ENCODE measurements at places on chromosomes 4 and X.

GRCh38 chrX:108557580-108557979 lies 117.9 kb downstream of the COL4A5 start:
- DNase-seq, result no peak

DNA sequence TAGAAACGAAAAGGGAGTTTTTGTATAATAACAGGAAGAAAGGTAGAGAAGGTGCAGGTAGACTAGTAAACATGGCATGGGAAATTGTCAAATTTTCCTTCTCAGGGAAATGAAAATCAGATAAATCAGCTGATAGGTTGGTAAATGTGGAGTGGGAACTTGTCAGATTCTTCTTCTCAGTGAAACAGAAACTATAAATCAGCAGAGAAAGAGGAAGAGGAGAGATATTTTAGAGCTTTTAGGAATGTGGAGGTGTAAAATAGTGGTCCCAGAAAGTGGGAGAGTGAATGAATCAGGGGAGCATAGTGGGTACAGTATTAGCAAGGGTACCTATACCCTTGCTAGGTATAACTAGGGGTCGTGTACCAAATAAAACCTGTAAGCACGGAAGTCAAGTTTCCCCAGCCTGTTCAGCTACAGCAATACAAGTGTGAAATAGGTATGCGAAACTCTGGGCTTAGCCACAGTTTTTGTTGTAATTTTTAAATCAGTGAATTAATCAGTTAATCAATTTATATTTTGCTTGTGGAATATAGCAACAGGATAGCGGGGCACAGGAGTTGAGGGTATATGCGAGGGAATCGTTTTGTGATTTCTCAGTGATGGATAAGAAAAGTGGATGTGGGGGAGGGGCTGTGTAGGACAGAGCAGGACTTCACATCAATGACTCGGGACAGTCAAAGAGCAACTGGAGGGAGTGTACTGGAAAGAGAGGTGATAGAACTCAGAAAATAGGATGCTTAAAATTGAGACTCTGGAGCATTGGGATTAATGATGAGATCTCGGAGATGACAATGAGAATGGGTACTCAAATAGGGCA lies 561.5 kb downstream of the INPP4B start:
- DNase-seq, result no peak

- DNase-seq, result no peak
Observed at GRCh38 chr4:137896221-137896737, 345.9 kb downstream of the SLC7A11 start.

DNA sequence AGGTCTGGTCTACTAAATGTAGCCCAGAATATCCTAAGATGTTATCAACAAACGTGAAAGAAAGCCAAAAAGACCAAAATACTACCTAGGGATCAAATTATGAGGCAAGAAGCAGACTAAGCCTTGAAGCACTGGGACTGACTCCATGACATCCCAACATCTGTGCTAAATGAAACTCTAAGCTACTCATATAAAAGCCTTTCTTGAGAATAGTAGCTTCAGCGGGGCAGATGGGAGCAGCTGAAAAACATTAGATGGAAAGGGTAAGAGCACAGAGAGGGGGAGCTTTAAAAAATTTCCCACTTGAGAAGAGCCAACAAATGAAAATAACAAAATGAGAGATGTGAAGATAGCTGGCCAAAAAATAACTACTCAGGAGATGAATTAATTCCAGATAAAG lies 81.7 kb downstream of the MAD2L1 start:
- DNase-seq, result no peak

DNA sequence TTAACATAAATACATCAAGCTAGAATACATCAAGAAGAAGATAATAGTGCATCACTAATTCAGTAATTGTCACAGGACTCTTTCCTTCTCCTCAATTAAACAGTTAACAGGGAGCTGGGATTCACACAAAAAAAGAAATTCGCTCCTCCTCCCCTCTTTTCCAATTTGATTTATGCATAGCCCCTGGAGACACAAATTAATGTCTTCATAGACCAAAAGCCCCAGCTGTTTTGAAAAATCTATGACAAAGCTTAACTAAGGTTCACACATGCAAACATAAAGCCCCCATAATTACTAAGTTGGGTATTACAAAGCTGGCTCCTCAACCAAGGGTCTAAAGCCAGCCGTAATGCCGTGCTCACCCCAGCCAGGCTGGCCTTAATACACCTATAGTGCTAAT lies 61.2 kb downstream of the ENOX2 start:
- DNase-seq, result no peak

GRCh38 chr4:22493523-22493922 lies 22.3 kb downstream of the ADGRA3 start:
- DNase-seq, result no peak

GRCh38 chrX:144722307-144722706 lies 525.0 kb upstream of the SPANXN1 start:
- no peak for DNase-seq

- DNase-seq, result no peak
Observed at GRCh38 chr4:100289530-100289888, 99.2 kb upstream of the DDIT4L start.

DNA sequence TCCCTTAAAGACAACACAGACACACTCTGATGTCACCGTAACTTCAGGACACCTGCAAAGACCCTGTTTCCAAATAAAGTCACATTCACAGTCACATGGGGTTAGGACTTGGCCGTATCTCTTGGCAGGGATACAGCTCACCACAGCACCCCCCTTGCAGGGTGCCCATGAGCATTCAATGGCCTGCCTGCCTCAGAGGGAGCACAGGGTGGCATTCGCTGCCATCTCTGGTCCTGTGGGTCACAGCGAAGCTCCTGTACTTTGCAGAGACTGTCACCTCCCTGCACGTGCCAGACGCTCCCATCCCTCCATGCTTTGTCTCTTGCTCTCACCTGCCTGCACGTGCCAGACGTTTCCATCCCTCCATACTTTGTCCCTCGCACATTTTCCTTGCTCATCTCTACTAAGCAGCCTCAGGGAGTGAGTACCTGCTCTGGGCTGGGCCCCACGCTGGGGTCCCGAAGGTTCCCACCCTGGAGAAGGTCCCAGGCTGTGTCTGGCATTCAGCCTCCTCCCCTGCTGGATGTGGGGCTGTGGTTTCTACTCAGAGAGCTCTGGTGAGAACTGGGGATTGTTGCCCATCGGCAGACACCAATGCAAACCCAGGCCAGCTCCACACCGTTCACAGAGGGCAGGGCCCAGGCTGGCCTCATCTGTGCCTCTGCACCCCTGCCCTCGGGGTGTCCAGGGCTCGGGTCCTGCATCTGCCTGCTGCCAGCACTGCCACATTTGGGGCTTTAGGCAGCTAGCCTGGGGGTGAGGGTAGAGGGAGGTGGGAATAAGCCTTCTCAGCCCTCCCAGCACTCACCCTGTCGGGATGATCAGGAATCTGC lies 15.8 kb downstream of the HTRA3 start:
- DNase-seq, result no peak

DNA sequence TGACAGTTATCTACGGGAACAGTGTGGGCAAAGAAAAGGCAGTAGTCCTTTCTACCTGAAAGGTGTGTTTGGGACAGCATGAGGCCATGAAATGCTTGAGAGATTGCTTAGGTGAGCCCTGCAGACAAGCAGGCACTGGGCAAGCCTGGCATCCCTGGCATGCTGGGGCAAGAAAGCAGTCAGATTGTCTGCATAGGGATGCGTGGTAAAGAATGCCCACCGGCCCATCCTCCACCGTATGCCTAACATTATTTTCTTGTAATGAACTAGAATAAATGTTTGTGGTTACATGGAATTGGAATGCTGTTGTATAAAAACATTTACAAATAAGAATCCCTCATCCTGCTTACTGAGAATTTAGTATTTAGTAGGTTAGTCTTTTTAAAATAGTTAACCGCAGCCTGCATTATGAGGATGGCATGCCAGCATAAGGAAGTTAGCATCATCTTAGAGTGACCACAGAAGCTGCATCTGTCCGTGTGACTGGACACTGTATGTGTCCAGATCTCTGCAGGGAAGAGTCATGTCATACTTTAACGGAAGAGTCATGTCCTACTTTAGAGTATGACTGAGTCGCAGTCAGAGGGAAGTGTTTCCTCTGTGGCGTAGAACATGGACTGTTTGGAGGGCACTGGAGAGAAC lies 18.9 kb downstream of the ZBTB49 start:
- DNase-seq, result no peak

DNA sequence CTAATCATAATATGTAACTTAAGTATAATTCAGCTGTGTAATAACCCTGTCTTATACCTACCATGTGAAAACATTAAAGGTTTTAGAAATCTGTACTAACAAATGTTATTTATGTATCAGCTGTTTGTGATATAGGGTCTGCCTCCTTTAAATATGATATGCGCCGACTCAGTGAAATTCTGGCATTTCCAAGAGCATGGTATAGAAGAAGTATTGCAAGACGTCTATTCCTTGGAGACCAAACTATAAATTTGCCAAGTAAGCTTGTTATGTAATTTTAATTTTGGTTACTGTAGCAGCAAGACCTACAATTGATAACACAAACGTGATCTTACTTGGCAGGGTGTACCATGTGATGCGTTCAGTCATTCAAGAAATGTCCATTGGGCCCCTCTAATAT lies 32.3 kb upstream of the ADAD1 start:
- DNase-seq, result no peak

DNA sequence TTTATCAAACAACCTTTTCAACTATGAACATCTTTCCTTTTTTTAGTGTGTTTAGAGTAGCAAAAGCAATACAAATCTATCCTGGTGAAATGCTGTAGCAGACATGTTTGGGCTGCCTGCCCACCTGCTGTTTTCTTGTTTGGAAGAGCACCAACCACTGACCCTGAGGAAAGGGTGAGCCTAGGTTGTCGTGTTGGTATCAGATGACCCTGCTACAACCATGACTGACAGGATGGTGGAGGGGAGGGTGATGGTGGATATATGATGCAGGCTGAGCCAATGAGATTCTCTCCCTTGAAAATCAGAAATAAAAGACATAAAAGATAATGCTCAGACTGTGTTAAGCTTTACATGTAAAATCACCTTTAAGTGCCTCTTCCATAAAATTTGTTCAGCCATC lies 201.2 kb downstream of the NPNT start:
- DNase-seq, result no peak

DNA sequence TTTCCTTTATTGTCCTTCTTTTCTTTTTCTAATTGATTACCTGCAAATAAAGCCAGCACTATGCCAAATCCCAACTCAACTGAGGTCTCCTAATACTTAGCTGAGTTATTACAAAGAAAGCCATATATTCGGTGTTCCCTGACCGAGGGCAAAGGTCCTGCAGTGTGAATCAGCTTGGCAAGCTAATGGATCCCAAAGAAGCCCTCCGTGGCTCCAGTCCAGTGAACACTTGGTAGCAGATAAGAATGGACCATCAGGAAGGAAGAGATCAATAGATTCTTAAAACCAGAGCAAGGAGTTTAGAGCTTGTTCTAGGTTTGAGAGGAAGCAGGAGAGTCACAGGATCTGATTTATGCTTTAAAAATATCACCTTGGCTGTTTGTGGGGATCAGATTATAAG lies 8.5 kb downstream of the LDB2 start:
- no peak for DNase-seq

- no peak for DNase-seq
Observed at GRCh38 chr4:14193601-14194000, 566.1 kb upstream of the BOD1L1 start.

GRCh38 chrX:4373791-4374190 lies 660.3 kb upstream of the PRKX start:
- no peak for DNase-seq

- DNase-seq, result no peak
Observed at GRCh38 chrX:14351611-14352303, 177.6 kb upstream of the GLRA2 start.
